CD4-positive, alpha-beta T cell treated with Interleukin-15 for 4 hours (primary cell): ENCODE measurements at places on chromosomes 3 and 15.

- DNase-seq: peak; percentile 3
These were observed 4.6 kb downstream of the CCPG1 start for GRCh38 chr15:55403531-55403930.

GRCh38 chr15:39961051-39961450 lies 27.1 kb downstream of the EIF2AK4 start:
- DNase-seq: no peak

GRCh38 chr3:122800031-122800430 lies 5.2 kb downstream of the SLC49A4 start:
- no peak for DNase-seq

GRCh38 chr3:9863058-9863772 lies 16.8 kb downstream of the CIDEC start:
- DNase-seq: no peak

- no peak for DNase-seq
These were observed 253.1 kb downstream of the WDR72 start for GRCh38 chr15:53506370-53506769.
